Muscle of arm (tissue), 14 donors: ENCODE measurements at places on chromosomes 2 and 18. TPM values are rescaled to one million over a fixed set of nuclear protein-coding genes. Genes with fewer than 3 reads are reported as not detected.

The SRD5A2 gene
- polyA plus RNA-seq, result 0.08 TPM

The ASPRV1 gene
- polyA plus RNA-seq, result 1.6 TPM

The HTR2B gene
- 0.13 TPM for polyA plus RNA-seq

The ATP6V1C2 gene
- 4.3 TPM for polyA plus RNA-seq

The TWIST2 gene
- polyA plus RNA-seq, result 14.7 TPM

The GALNT14 gene
- 4.0 TPM for polyA plus RNA-seq

The TFCP2L1 gene
- polyA plus RNA-seq, result 1.5 TPM

The TOGARAM2 gene
- 0.60 TPM for polyA plus RNA-seq

The RAB27B gene
- 0.22 TPM for polyA plus RNA-seq

The UGT1A4 gene
- not detected for polyA plus RNA-seq

DNA sequence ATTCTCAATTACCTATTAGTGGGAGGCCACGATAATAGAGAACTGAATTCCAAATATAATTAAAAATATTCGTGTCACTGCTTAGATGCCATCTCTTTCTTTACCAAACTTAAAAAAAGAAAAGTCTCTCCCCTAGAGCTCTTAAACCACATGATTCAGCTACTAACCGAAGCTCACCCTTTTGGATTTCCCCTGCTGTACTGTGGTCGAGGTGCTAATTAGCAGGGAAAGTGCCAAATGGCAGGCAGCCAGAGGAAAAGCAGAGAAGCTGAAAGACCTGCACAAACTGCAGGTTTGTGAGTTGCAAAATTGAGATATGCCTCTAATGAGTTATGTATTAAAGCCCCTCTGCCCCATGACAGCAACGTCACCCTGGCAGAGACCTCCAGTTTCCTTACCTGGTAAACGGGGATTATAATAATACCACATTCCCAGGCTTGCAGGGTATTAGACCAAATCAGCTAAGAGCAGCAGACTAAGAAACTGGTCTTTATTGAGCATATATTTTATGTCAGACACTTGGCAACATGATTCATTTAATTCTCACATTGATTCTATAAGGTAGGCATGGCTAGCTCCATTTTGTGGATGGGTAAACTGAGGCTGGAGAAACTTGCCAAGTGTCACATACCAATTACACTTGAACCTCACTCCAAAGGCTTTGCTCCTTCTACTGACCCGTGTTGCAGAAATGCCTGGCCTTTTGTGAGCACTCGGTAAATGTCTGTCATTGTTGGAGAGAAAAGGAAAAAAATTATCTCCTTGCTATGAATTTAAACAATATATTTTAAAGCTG is 259.7 kb downstream of the LPIN1 start:
- DNase-seq, result no peak

DNA sequence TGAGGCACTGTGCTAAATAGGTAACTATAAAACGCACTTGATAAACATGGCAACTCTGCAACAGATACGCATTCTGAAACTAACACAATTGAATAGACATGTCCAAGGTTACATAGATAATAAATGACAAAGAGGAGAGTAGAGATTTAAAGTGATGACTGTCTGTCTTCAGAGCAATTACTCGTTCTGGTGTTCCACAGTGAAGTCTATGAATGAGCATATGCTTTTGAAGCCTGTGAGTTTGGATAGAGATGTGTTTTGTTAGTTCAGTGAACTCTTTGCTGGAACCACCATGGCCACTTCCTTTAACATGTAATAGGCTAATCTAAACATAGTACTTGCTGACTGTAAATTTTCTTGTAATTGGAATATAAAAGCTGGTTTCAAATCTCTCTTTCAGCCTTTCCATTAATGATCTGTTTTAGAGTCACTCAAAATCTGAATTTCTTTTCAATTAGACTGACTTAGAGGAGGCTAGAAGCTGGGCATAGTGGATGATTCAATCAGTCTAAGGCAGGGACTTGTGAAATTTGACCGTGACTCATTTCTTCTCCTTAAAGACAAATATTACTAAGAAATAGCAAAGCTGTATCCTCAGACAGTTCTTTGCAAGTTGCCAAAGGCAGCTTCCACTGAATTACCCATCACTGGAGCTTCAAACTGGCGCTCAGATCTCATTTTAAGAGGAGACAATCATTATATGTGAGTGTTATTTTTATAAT is 1130.1 kb upstream of the CELF4 start:
- no peak for DNase-seq

- DNase-seq, result no peak
These were observed 17.0 kb downstream of the FAM228A start for GRCh38 chr2:24191848-24192247.

GRCh38 chr18:52435301-52435700 is 95.3 kb downstream of the DCC start:
- DNase-seq, result no peak

GRCh38 chr2:55804535-55804934 is 110.9 kb upstream of the PNPT1 start:
- no peak for DNase-seq

DNA sequence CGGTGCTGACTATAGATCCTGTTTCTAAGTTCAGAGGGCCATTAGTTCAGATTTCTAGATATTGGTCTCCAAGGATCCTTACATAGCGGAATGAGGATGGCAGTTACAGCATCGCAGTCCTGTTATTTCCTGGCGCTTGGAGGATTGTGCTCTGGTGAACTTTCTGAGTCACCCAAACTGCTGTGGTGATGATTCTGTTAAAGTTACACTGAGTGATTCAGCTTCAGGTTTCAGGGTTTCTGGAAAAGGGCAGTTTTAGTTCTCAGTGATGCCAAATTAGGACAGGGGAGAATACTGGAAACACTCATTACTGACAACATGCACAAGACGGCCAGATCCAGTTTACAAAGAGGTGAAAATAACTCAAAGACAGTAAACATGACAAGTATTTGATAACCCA is 52.1 kb upstream of the ANKRD62 start:
- no peak for DNase-seq

GRCh38 chr2:74079522-74080341 is 68.0 kb downstream of the BOLA3 start:
- no peak for DNase-seq

GRCh38 chr2:233604826-233605225 is 12.6 kb upstream of the UGT1A8 start:
- no peak for DNase-seq

- DNase-seq, result no peak
These were observed 70.0 kb downstream of the VSNL1 start for GRCh38 chr2:17610521-17610920.

DNA sequence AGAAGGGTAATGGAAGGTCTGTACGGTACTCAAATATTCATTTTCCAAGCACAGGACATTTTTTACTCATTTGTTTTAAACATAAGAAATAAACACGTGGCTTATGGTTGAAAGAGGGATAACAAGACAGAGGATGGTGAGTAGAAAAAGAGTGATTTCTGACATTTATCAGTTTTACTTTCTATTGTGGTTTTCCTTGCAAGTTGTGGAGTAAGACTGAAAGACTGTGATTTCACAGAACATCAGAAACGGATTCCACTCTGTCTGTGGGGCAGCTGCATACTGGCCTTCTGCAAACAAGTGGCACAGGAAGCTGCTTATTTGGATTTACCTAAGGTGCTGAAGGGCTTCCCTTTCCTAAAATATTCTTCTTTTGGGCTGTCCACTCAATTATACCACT is 122.2 kb upstream of the ITGB6 start:
- DNase-seq, result no peak

DNA sequence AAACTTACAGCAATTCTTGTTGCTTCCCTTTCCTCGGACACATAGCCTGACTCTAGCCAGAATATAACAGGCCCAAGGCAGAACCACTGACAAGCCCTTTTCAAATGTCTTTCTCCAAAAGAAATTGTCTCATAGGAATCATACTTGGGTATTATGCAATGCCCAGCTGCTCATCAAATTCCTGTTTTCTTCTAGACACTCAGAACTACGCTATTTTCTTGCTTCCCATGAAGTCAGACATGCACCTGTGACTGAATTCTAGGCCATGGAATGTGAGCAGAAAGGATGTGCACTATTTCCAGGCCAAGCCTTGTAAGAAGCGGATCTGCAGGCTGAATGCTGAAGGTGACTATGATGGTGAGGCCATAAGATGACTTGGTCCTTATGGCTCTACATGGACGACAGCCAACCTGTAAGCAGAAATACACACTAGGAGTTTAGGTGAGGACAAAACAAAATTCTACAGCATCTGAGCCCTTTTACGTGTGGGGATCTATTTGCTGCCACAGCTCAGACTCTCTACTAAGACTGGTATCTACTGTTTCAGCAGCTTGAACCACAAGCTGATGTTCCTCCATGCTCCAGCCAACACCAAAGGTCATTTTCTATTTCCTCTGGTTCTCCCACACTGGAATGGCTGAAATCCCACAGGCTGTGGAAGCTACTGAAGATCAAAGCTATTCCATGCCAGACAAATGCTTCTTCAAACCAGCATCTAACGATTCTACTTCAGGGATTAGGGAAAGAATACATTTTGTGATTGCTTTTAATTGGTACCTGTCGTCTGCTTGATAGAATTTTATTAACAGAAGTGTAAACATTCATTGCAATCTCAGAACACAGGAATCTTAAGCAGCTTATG is 378.7 kb downstream of the RBM43 start:
- DNase-seq, result no peak

- DNase-seq, result no peak
These were observed 110.8 kb downstream of the LOXHD1 start for GRCh38 chr18:46546111-46546640.

DNA sequence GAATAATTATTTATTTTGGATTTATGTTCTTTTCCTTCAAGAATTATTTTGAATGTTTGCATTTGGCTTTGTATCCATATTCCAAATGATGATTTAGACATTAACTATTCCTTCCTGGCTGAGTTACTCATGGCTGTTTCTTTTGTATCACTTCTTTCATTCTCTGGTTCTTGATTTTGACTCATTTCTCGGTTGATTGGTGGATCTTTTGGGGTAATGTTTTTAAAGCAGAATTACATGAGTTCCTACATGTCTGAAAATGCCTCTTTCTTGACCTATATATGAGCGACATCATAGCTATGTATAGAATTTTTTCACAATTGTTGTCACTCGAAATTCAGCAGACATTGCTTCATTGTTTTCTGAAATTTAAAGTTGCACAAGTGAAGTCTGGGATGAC is 39.5 kb downstream of the CYP26B1 start:
- DNase-seq, result no peak
